ENCODE measurements at places on chromosomes 1 and 21.

DNA sequence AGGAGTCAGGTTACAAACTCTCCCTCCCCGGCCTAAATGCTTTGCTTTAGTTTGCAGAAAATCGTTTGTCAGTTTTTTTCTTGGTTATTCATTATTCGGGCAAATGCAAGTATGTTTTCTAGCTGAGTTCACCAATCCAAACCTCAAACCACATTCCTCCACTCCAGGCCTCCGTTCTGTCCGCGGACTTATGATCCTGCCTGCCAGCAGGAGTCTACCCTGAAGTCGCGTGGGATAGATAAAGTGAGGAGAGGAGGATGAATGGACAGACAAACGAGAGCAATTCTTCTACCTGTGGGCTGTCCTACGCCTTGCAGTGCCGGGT lies 1.3 kb downstream of the ADAMTS1 start:
- peaks cover 13% of the 10 kb centered on the region for H3K4me1 ChIP-seq
- peak overlapping the region; percentile 91 for H3K27ac ChIP-seq
- peaks cover 26% of the 10 kb centered on the region for H3K36me3 ChIP-seq
- peak overlapping the region; percentile 87 for H3K4me3 ChIP-seq

DNA sequence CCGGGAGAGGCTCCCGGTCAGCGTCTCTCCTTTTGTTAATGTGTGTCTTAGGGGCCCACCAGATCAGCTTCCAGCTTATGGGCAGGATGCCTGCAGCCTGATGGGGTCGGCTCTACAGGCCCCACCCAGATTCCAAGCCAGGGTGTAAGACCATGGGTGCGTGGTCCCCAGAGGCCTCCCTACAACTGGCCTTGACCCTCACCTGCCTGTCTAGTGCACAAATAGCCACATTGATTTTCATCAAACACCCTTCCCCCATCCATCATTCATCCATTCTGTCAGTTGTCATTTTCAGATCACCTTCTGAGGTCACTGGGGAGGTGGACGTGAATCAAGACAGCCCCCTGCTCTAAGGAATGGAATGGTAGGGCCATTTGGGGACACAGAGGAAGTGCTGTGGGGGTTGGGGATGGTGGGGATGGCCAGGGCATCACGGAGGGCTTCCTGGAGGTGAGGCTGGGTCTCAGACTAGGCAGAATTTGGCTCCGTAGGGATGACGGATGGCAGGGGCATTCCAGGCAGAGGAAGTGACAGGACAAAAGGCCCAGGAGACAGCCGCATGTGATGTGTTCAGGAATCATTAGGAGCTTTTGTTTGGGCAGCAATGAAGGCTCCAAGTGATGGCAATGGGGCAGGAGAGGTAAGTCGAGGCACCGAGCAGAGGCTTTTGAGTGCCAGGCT lies 118.8 kb downstream of the EPHB2 start:
- peaks cover 4% of the 10 kb centered on the region for H3K4me1 ChIP-seq
- H3K27ac ChIP-seq: no peak overlapping the region
- no peaks in the 10 kb centered on the region for H3K27me3 ChIP-seq
- no peak for DNase-seq
- no peaks in the 10 kb centered on the region for H3K36me3 ChIP-seq

- H3K4me3 ChIP-seq: no peak overlapping the region
- DNase-seq: no peak
These were observed 47.9 kb upstream of the RUNX1 start for GRCh38 chr21:35096959-35097358.

DNA sequence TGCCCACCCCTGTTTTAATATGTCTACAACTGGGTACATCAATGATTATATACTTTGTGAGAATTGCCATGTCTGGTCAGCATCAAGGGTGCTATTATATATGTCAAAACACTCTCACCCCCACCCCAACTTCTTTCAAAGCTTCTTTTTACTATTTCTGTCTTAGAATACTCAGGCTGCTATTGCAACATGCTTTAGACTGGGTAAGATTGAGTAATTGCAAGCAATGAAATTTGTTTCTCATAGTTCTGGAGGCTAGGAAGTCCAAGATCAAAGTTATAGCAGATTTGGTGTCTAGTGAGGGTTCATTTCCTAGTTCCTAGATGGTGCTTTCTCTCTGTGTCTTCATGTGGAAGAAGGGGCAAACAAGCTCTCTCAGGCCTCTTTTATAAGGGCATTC lies 100.5 kb upstream of the KCNK1 start:
- no peaks in the 10 kb centered on the region for H3K4me1 ChIP-seq
- no peak overlapping the region for H3K4me3 ChIP-seq
- no peaks in the 10 kb centered on the region for H3K36me3 ChIP-seq
- DNase-seq: no peak
- no peak overlapping the region for H3K27ac ChIP-seq
- H3K27me3 ChIP-seq: no peaks in the 10 kb centered on the region
